ENCODE measurements at places on chromosomes 16 and 17.
A peak's percentile ranks its signal among the peaks of the same experiment; 100 is the strongest.

GRCh38 chr17:16994631-16995030 lies 22.7 kb upstream of the TNFRSF13B start:
- DNase-seq, result no peak

GRCh38 chr16:28482026-28482425 lies 9.8 kb downstream of the CLN3 start:
- DNase-seq, result no peak

- DNase-seq, result no peak
Observed at GRCh38 chr17:63531022-63531965, 8.1 kb downstream of the KCNH6 start.

GRCh38 chr16:26111900-26112299 lies 420.1 kb downstream of the HS3ST4 start:
- DNase-seq, result no peak

- no peak for DNase-seq
Observed at GRCh38 chr16:12089492-12090150, 113.1 kb downstream of the SNX29 start.

- no peak for DNase-seq
Observed at GRCh38 chr17:29874931-29875596, 55.0 kb downstream of the SSH2 start.

GRCh38 chr16:65213866-65214595 lies 92.2 kb upstream of the CDH11 start:
- no peak for DNase-seq

- no peak for DNase-seq
Observed at GRCh38 chr17:2263183-2264066, 40.2 kb downstream of the SMG6 start.

GRCh38 chr17:77209330-77209748 lies 68.6 kb downstream of the SEC14L1 start:
- no peak for DNase-seq

DNA sequence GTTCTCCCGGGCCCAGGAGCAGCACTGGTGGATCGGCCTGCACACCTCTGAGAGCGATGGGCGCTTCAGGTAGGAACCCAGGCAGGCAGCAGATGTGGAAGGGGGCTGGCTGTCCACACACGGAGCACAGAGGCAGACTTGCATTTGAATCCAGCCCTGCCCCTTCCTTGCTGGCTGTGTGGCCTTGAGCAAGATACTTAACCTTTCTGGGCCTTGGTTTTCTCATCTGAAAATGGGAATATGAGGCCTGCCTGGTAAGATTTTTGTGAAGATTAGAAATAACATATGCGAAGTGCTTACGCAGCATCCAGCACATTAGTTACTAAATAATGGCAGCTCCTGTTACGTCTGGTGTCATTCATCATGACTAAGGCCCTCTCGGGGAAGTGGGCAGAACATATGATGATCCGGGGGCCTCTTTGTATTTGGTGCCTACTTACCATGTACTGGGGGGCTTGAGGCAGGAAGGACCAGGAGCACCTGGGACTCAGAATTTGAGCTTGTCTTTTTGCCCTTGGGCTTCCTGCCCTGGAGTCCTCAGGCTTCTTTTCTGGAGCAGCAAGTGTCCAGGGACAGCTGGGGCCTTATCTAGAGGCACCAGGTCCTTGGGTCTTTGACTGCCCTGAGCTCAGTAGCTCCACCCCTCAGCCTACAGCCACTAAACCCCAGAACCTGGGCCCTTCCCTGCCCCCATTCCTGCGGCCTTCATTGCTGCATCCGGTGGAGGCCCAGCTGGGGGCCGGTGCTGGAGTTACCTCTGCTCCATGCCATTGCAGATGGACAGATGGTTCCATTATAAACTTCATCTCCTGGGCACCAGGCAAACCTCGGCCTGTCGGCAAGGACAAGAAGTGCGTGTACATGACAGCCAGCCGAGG lies 53.8 kb downstream of the MRC2 start:
- no peak for DNase-seq

DNA sequence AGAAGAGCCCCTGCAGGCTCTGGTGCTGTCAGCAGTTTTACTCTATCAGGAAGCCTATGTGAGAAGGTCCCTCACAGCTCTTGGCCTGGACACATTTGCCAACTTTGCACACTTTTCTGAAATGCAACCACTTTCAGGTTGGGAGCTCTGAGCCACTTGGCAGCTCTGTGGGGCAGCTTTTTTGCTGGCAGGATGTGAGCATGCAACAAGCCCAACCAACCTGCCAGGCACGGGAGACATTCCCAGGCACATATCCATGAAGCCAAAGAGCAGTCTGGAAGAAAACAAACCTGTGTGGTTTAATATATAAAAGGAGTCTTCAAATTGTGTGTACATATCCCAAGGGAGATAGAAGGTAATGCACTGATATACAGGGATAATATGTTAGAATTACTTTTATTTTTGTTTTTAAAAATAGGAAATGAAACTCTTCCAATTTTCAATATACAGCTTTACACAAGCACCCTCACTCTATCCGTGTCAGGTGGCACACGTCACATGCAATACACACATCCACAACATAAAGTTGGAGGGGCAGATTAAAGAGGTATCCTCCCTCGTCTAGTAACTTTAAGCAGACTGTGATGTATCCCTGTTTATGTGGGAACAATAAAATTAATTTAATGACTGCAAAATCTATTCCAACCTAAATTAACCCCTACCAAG lies 57.4 kb upstream of the COX10 start:
- no peak for DNase-seq

DNA sequence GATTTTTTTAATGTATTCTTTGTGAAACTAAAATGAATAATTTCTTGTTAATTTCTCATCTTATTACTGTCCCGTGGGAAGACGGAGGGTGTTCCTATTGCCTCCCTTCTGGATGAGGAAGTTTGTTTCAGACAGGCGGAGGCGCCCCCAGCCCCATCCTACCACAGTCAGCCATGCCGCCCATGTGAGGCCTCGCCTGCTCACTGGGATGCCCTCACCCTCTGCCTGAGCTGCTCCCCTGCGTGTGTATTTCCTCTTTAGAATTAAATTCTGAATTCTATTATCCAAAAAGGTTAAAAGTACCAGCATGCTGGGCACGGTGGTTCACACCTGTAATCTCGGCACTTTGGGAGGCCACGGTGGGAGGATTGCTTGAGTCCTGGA lies 14.0 kb downstream of the KCTD2 start:
- DNase-seq, result no peak

DNA sequence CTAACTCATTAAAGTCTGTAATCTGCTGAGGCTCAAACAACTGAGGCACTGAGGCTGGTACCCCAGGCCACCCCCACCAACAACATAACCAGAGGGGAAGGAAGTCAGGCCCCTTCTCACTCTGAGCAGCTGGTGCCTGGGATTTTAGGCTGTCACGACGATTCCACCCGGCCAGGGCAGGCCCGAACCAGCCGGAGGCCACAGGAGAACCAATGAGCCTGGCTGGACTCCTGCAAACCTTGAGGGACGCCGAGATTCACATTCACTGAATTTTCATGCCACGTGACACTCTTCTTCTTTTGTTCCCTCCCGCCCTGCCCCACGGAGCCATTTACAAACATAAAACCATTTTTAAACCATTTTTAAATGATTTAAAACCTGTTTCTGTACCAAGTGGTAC lies 48.1 kb downstream of the RPH3AL start:
- DNase-seq, result no peak

GRCh38 chr16:57235128-57236021 lies 9.7 kb upstream of the ARL2BP start:
- no peak for DNase-seq

GRCh38 chr17:40517981-40518380 lies 16.6 kb upstream of the TNS4 start:
- no peak for DNase-seq

- DNase-seq, result no peak
Observed at GRCh38 chr17:40460604-40460967, 17.3 kb downstream of the IGFBP4 start.

- DNase-seq, result peak; percentile 75
Observed at GRCh38 chr17:29579866-29580771, 9.3 kb downstream of the GIT1 start.

DNA sequence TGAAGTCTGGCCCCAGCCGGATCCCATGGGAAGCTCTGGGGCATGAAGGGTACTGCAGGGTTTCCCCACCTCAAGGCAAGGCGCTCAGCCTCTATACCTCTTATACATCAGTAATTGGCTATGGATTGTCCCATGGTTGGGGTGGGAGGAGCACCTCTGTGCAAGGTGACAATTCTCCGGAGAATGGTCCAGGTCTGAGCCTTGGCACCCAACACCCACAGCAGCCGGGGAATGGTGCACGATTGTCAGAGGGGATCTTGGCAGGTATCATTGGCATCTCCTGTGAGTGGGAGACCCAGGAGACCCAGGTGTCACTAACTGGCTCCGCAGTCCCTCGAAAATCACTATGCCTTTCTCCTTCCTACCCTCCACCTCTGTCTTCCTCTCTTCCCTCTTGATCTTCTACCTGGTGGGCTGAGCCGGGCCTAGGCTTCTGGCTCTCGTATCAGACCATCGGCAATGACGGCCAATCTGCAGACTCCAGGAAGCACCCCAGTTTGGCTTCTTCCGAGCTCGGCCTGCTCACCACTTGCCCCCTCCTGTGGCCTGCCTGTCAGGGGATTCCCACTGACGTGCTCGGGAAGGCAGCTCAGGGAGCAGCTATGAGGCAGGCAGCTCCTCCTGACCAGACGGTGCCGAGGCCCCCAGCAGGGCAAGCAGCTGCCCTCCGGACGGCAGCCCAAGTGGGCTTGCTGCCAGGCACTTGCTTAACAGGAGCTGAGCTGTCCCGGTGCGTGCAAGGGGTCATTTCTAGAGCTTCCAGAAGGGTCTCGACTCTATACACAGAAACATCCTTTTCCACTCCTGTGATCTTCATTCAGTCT lies 10.0 kb upstream of the CALB2 start:
- DNase-seq, result no peak

- DNase-seq, result no peak
Observed at GRCh38 chr16:11672206-11673090, 4.2 kb downstream of the SNN start.

DNA sequence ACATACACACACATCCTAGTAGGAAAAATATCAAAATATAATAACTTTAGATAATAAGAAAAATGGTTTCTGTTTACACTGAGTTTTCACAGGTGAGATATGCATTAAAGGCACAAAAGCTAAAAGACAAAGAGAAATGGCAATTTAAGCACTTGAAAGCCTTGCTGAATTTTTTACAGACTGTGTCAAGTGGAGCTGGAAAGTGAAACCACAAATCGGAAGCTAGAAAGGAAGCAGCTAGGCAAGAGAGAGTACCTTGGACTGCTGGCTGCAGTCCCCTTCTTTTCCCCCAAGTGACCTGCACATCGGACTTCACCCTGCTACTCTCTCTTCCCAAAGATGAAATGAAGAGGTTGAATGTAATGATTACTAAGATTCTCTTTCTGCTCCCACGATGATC lies 135.1 kb downstream of the CDH13 start:
- no peak for DNase-seq

DNA sequence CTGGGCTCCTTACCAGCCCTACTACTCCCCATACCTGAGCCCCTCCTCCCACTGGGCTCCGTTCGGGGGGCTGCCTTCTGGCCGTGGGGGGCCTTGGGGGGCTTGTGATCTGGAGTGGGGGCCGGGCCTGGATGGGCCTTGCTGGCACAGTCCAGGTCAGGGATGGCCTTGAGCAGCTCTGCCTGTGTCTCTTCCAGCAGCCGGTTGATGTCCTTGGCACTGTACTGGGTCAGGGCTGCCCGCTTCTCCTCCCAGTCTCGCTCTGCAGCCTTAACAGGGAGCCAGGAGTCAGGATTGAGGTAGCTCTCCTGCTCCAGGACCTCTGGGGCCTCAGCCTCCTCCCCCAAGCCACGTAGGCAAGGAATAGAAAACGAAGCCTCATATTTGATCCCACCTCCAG lies 54.6 kb downstream of the SRCIN1 start:
- no peak for DNase-seq

- no peak for DNase-seq
Observed at GRCh38 chr17:8679126-8679525, 48.6 kb upstream of the MYH10 start.

GRCh38 chr17:12922120-12922519 lies 95.7 kb downstream of the ELAC2 start:
- no peak for DNase-seq

DNA sequence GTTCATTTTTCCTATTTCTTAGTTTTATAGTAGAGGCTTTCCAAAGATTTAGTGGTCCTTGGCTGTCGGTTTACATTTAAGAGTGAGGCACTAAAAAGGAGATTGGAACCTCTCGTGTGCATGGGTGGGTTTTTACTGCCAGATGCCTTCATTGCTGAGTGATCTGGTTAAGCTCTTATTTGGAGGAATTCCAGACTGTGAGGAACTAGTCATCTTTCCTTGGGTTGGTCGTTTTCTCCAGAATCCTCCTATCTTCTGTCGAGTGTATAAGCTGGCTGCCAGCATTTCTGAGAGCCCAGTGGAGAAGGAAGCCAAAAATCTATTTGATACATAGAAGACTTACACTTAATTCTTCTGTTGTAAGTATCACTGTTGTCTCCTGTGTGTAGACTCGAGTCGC lies 22.6 kb downstream of the IST1 start:
- no peak for DNase-seq

- DNase-seq, result no peak
Observed at GRCh38 chr16:57640185-57640584, 11.8 kb downstream of the ADGRG1 start.

DNA sequence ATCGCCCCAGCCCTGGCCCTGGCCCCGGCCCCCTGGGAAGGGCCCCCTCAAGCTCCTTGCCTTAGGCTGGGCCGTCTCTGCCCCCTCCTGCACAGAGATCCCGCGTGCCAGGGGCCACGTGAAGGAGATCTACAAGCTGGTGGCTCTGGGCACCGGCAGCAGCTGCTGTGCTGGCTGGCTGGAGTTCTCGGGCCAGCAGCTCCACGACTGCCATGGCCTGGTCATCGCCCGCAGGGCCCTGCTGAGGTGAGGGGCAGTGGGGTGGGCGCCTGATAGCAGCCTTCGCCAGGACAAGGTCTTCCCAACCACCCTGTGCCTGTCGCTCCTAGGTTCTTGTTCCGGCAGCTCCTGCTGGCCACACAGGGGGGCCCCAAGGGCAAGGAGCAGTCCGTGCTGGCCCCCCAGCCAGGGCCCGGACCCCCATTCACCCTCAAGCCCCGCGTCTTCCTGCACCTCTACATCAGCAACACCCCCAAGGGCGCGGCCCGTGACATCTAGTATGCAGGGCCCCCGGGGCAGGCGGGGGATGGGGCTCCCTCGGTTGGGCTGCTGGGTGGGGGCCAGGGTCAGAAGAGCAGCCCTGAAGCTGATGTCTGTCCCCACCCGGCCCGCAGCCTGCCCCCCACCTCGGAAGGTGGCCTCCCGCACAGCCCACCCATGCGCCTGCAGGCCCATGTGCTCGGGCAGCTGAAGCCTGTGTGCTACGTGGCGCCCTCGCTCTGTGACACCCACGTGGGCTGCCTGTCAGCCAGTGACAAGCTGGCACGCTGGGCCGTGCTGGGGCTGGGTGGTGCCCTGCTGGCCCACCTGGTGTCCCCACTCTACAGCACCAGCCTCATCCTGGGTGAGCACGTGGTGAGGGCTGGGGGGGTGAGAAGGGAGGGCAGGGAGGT lies 4.5 kb downstream of the ADAD2 start:
- no peak for DNase-seq

All from stimulated activated CD8-positive, alpha-beta memory T cell treated with anti-CD3 and anti-CD28 coated beads, Interleukin-4, amount 100 ng/mL, for 4 hours (primary cell).